ENCODE measurements at places on chromosomes 11 and 22.

GRCh38 chr22:50189849-50190181 lies 4.1 kb downstream of the TRABD start:
- no peak for DNase-seq

GRCh38 chr11:15819679-15820286 lies 536.6 kb downstream of the SOX6 start:
- DNase-seq: no peak

- no peak for DNase-seq
Measured at GRCh38 chr22:46770726-46771125, 8.3 kb downstream of the TBC1D22A start.

DNA sequence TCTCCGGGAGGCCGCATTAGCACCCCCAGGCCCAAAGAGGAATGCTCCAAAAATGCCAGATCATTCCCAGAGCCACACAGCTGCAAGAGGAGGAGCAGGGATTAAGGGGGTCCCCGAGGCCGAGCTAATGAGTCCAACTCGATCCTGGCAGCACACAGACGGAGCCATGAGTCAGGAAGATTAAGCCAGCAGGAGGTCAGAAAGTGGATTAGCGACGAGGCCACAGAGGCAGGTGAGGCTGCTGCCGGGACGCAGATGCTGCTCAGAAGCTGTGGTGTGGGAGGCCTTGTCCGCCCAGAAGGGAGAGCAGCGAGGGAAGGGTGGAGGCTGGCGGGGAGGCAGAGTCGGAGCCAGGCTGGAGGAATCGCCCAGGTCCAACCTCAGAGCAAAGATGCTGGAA lies 120.5 kb downstream of the SHANK2 start:
- no peak for DNase-seq

GRCh38 chr22:34943830-34944229 lies 122.1 kb upstream of the ISX start:
- no peak for DNase-seq

GRCh38 chr11:34359548-34359891 lies 1.7 kb upstream of the ABTB2 start:
- no peak for DNase-seq

GRCh38 chr22:50169774-50170341 lies 673 bp upstream of the PANX2 start:
- peak; percentile 24 for DNase-seq

DNA sequence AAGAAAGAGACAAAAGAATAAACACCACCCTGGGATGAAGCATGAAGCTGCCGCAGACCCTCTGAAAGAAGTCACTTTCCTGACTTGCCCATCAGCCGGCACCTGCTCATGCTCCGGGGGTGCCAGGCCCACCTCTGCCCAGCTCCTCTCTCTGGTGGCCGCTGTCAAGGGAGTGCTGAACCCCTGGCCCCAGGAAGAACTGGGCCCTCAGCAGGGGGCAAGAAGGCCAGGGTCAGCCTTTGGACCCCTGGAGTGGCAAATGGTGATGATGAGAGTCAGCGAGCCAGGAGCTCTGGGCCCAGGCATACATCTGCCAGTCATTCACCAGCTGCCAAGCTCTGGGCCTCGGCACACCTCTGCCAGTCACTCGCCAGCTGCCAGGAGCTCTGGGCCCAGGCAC lies 17.4 kb downstream of the TTLL8 start:
- DNase-seq: no peak

DNA sequence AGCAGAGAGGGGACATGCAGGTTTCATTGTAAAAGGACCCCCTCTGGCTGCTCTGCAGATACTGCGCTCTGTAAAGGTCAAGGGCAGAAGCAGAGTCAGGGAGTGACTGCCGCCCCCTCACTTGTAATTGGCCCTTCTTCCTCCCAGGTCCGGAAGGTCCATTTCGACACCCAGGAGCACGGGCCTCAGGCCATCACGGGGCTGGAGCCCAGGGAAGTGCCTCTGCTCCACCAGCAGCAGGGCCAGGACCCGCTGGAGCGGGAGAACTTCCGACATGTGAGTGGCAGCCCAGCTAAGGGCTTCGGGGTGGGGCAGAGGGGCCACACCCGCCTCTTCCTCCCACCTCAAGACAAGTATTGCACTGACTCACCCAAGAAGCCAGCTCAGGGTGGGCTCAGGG lies 24.0 kb upstream of the LRRC10B start:
- DNase-seq: no peak

GRCh38 chr22:17492247-17492646 lies 71.1 kb upstream of the SLC25A18 start:
- no peak for DNase-seq

DNA sequence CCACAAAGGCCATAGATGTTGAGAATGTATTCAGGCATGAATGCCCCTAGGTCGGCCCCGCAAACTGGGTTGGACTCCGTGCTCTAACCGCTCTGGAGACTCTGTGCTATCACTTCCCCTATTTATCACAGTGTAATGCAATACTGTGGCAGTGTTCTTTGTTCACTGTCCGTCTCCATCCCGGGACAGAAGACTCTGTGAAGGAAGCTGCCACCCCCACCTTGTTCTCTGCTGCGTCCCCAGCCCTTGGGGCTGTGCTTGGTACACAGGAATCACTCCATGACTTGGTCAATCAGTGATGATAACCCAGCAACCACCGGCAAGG lies 57.6 kb downstream of the TSPAN18 start:
- DNase-seq: no peak

DNA sequence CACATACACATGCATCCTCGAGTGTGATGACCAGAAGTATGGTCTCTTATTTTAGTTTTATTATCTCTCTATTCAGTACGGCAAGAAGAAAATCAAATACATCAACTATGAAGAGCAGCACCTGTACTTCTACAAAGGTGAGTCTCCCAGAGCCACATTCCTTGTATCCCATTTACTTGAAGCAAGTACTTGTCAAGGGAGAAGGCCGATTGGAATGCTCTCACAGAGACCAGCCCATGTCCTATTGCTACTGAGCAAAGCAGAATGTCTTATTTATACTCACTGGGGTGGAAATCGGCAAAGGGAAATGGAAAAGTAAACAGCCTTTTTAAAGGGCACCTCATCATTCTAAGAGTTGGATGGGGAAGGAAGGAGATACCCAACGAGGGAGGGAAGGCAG lies 72.6 kb upstream of the OR5AK2 start:
- DNase-seq: no peak

GRCh38 chr22:48955351-48956311 lies 872.0 kb downstream of the BRD1 start:
- DNase-seq: no peak

DNA sequence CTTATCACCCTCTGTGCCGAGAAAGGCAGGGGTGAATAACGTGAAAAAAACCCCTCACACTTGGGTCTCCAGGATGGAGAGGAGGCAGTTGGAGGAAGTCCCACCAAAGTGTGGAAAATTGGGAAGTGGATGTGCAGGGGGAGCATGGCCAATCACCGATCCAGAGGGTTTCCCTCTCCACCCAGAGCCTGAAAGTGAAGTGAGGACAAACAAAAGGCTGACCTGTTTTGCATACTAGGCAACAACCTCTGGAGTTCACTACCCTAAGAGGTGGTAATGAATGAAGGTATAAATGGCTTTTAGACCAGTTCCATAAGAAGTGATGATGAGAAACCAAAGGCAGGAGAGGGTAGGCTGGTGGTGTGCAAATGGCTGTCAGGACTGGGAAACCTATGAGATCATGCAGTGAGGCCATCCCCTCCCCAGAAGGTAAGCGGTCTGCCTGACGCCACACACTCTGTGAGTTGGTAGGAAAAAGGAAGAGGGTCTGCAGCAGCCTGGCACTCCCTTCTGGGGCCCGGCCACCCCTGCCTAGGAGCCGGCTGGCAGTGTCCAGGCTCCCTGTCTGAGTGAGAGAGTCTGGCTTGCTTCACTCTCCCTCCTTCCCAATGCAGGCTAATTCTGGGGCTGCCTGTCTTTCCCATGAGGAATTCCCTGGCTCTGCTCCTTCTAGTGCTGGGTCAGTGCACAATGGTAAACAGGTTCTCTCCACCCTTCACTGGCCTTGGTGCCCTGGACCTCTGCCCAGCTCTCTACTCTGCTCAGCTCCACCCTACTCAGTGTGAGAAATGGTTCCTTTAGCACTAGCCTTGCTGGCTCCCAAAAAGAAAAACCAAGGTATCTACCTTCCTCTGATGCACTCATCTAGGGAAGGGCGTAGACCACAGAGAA lies 15.6 kb downstream of the TBC1D10A start:
- no peak for DNase-seq

DNA sequence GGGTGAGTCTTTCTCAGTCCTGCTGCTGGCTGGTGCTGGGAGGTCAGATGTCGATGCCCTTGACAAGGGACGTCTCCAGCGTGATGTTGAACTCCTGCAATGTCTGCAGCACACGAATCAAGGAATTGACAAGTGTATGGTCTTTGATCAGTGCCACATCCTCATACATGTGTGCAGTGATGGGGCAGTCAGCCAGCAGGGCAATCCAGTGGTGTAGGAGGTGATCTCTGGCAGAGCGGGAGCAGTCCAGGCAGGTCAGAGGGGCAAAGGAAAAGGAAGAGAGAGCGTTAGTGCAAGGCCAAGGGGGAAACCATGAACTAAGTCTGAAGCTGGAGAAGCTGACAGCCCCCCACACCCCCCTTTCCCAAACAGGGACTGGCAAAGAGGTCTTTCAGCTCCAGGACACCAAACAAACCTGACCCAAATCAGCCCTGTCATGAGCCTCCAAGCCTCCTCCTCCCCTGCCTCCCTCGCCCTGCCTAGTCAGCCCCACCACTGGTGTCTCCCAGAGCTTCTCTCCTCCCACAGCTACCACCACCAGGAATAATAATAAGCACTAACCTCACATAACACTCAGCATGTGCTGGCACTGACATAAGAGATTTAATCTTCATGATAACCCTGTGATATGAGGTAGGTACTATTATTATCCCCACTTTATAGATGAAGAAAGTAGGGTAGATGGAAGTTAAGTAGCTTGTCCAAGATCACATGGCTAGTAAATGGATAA lies 48.4 kb upstream of the SCUBE2 start:
- DNase-seq: no peak

- no peak for DNase-seq
Measured at GRCh38 chr22:30252411-30253204, 6.0 kb upstream of the LIF start.
